T-cell (primary cell): ENCODE measurements at places on chromosomes 13 and 19. TPM values are rescaled to one million over a fixed set of nuclear protein-coding genes. Genes with fewer than 3 reads are reported as not detected.

PLIN4 gene
- not detected for total RNA-seq

ZNF112 gene
- not detected for total RNA-seq

TJP3 gene
- total RNA-seq, result 19.4 TPM

SPRED3 gene
- total RNA-seq, result 2.2 TPM

GRCh38 chr13:57933606-57934005 lies 302.1 kb downstream of the PCDH17 start:
- no peak for DNase-seq

DNA sequence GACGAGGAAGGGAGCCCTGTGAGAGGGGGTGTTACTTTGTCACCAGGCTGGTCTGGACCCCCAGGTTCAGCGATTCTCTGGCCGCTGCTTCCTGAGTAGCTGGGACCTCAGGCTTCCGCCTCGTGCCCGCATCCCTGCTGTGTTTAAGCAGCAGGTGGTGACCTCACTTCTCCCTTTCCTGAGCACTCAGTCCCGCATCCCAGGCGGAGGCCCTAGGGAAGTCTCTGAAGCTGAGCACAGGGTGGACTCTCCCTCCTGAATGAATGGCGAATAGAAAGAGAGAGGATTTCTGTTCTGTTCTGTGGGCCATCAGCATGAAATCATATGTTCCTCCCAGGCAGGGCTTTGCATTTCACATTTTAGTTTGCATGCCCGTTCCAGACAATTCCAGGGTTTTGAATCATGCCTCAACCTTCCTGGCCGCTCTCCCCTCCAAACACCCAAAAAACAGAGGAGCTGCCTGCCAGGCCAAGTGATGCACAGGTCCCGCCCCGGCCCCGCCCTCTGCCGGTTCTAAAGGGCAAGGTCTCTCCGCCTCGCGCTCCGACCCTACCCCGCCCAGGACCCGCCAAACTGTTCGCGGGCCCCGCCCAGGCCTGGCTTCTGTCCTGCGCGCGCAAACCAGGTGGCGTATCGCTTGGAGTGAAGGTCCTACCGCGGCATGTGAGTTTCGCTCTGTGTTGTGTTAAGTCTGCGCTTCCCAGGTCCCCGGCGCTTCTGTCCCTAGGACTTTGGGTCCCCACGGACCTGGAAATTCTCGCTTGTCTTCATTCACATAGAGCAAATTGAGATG lies 35.1 kb upstream of the ZNF808 start:
- peak; percentile 1 for DNase-seq

GRCh38 chr13:89897681-89898080 lies 1449.8 kb upstream of the MIR17HG start:
- no peak for DNase-seq

- no peak for DNase-seq
Observed at GRCh38 chr13:71169180-71169579, 697.8 kb downstream of the DACH1 start.

GRCh38 chr19:40745402-40745780 lies 4.9 kb downstream of the ACTMAP start:
- DNase-seq, result no peak

DNA sequence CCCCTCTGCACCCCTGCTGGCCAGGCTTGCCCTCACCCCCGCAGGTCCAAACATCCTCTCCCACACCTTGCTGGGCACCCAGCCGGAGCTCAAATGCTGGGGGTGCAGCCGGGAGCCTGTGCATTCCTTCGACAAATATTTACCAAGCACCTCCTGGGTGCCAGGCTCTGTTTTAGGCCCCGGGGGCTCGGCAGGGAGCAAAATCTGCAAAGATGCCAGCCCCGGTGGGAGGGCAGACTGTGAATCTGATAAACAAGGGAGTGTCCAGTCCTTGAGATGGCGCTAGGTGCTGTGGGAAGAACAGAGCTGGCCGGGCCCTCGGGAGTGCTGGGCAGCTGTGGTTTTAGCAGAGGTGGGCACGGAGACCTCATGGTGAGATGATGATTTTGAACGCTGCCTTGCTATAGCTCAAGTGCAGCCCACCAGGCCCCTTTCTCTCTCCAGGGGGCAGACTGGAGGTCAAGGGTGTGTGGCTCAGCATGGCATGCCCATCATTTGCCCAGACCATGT lies 10.6 kb downstream of the NFIX start:
- no peak for DNase-seq

GRCh38 chr13:30850204-30850866 lies 55.7 kb upstream of the MEDAG start:
- DNase-seq, result no peak

DNA sequence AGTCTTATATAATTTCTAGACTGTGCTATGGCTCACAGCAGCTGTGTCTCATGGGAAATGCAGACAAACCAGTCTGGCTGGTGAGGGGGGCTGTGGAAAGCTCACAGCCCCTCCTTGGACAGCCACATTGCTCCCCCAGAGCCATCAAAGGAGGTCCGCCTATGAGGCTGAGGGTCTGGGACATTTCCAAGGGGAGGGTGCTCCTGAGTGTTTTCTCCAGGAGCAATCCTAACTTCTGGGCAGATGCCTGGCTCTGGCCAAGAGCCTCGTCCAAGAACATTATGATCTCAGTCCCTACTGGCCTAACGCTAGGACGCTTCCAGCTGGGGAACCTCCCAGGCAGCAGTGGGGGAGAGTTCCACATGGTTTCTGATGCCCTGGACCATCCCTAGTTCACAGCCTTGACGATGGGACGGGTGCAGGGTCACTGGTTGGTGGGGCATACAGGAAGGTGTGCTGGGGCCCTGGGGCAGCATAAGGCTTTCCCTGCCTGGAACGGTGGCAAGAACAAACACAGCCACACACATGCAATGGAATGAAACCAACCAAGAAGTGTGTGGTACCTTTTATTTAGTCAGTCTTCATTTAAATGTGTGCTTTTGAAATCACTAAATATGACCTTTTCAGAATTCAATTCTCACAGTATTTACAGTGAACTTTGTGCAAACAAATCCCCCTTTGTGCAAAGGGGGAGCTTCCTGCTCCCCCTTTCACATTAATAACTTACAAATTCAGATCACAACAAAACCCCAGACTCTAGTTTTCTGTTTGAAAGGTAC lies 60.6 kb downstream of the CDADC1 start:
- DNase-seq, result no peak

DNA sequence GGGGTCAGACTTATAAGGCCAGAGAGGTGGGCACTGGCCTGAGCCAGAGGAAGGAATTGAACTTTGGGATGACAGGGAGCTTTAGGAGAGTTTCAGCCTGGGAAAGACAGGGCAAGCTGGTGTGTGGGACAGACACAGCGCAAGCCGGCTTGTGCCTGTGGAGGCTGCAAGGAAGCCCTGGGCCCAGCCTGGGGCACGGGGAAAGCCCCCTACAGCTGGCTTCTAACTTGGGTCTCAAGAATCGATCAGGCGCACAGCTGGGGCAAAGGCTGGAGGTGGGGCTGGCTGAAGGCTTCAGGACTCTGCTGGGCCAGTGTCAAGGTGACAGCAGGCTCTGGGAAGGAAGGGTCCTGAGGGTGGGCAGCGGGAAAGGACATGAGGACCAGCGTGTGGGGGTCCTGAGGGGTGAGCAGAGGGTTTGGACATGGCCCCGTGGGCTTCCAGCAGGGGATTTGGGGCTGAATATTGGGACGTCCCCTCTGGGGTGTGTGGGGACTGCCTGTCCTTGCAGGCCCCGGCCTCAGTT lies 3.0 kb downstream of the PTOV1 start:
- no peak for DNase-seq
